Nucleus accumbens (tissue), 56 donors: ENCODE measurements at places on chromosomes 11 and 22.

- DNase-seq: no peak
These were observed 82.5 kb downstream of the ZNF280B start for GRCh38 chr22:22425783-22426624.

DNA sequence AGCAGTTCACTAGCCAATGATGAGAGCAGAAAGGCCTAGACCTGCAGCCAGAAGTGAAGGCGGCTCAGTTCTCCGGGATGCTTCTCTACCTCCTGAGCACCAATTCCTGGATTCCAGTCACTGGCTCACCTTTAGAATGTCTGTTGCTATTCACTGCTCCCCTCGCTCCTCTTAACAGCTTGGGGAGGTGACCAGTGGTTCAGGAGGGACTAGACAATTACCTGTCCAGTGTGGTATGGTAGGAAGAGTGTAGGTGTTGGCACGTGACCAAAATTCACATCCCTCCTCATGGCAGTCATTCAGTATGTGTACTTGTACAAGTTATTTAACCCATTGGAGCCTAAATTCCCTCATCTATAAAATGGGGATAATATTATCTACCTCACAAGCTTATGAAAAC, 4.0 kb downstream of the THRSP start:
- no peak for DNase-seq

- no peak for DNase-seq
These were observed 628.8 kb upstream of the ANO5 start for GRCh38 chr11:21564095-21564494.

DNA sequence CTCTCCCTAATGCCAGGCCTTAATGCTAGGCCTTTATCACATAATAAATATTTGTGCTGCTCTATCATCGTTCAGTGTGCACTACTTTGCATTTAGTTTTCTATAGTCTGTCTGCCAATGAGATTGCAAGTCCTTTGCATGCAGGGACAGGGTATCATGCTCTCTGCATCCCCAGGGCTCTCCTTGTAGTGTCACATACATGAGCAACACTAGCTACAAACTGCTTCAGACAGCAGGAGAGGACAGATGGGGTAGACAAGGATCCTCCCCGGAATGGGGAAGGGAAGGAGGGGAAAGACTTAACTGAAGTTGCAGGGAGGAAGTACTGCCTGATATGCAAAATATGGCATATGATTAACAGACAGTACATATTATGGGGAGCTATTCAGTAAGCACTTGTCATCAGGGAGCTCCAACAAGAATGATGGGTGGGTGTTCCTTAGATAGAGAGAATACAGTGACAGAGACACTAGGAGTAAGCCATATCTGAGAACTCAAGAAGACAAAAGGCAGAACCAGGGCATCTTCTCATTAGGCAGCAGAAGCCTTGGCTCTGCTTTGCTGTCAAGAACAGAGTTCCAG, 42.8 kb downstream of the ZNF202 start:
- DNase-seq: no peak

GRCh38 chr11:58654908-58655296, 32.4 kb downstream of the CNTF start:
- no peak for DNase-seq

GRCh38 chr22:30304495-30305244, 15.4 kb upstream of the CASTOR1 start:
- no peak for DNase-seq
